Astrocyte of the spinal cord (primary cell): ENCODE measurements at places on chromosomes 1 and 21.

GRCh38 chr21:40011371-40011770 is 144.1 kb downstream of the PCP4 start:
- DNase-seq, result no peak

DNA sequence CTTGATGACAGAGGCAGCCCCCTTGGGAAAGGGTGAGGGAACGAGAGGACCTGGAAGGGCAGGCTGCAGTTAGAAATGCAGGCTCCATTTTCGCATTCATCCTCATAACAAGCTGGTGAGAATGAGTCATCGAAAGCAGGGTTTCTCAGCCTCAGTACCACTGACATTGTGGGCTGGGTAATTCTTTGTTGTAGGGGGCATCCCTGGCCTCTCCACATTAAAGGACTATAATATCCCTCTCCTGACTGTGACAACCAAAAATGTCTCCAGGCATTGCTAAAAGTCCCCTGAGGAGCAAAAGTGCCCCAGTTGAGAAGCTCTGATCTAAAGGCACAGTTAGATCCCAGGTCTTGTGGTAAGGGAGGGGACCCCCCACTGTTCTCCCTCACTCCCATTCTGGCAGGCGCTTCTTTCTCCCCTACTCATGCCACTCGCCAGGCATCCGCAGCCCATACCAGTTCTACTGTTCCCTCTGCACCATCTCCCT is 20.4 kb downstream of the KCNN3 start:
- peak; percentile 20 for DNase-seq

GRCh38 chr1:161046605-161047228 is 940 bp upstream of the USF1 start:
- no peak for DNase-seq

DNA sequence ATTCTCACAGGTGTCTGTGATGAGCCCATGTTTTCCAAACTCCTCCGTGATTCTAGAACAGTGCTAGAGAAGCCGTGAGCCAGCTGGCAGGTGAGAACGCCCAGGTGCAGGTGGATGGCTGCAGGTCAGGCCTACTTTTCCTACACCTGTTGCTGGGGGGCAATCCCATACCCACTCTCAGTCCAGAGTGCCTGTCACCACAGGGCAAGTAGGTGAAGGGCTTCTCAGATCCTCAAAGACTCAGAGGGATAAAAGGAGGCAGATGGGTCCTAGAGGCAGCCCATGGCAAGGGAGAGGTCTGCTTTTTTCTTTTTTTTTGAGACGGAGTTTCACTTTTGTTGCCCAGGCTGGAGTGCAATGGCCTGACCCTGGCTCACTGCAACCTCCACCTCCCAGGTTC is 50.7 kb upstream of the H6PD start:
- no peak for DNase-seq

DNA sequence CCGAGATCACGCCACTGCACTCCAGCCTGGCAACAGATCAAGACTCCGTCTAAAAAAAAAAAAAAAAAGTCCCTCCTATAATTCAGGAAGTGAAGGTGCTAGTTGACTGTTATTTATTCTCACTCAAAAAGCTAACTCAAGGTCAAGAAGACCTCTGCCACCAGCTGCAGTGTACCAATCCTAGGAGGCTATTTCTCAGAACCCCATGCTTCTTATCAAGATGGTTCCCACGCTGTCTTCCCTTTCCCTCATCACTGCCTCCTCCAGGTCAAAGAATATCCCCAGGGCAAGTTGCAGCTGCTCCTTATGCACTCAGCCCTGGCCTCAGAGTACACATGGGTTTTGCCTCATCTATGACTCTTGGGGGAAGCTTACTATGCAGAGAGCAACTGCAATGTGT is 53.6 kb downstream of the RERE start:
- DNase-seq, result no peak

DNA sequence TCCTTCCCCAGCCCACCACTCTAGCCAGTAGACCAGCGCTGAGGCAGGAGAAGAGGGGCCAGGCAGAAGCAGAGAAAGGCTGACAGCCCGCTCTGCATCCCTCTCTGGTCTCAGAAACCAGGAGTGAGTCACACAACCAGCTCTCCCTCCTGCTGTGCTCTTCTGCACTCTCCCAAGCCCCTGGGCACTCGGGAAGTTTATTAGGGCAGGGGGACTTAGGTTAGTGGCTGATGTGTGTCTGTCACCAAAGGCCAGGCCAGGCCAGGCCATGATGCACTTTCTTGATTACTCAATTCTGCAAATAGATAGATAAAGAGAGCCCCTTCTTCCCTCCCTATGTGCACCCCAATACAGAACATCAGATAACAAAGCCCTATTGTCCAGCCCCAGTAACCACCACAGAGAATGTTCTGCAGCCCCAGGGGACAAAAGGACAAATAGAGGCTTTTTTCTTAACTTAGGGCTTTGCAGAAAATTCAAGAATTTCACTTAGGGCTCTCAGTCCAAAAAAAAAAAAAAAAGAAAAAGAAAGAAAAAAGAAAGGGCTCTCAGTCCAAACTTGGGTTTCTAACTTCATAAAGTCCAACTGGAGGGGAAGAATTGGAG is 52.9 kb upstream of the CNTN2 start:
- peak; percentile 11 for DNase-seq
